Fibroblast of the aortic adventitia (primary cell): ENCODE measurements at places on chromosomes 4 and X.

- DNase-seq, result peak; percentile 80
These were observed 14.9 kb upstream of the NXF3 start for GRCh38 chrX:103107836-103108235.

GRCh38 chr4:69577245-69577644 is 62.2 kb downstream of the UGT2A2 start:
- no peak for DNase-seq

GRCh38 chrX:121036951-121037350 is 10.5 kb upstream of the GLUD2 start:
- no peak for DNase-seq

- no peak for DNase-seq
These were observed 859.2 kb upstream of the PRKX start for GRCh38 chrX:4572691-4573090.

GRCh38 chr4:38674258-38675144 is 10.5 kb downstream of the KLF3 start:
- DNase-seq, result peak; percentile 65

DNA sequence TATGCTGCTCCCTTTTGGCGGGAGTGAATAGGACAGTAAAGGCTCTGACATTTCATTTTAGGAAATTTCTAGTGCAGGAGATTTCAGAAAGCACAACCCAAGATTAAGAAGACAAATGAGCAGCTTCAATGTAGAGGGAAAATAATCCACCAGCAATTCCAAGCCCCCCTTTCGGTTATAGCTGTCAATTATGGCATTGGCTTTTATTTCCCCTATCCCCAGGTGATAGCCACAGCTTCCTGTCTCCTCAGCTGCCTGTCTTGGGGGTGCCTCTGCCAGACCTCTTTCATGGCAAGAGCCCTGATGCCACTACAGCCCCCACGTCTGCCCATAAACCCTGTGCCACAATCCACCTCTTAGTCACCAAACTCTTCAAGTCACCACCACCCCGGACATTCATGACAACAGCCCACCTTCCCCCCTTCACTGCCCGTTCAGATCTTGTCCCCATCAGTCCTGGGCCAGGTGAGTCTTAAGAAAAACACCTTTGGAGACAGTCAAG is 48.4 kb upstream of the CLNK start:
- no peak for DNase-seq

GRCh38 chrX:21509912-21510311 is 135.7 kb downstream of the CNKSR2 start:
- peak; percentile 6 for DNase-seq

DNA sequence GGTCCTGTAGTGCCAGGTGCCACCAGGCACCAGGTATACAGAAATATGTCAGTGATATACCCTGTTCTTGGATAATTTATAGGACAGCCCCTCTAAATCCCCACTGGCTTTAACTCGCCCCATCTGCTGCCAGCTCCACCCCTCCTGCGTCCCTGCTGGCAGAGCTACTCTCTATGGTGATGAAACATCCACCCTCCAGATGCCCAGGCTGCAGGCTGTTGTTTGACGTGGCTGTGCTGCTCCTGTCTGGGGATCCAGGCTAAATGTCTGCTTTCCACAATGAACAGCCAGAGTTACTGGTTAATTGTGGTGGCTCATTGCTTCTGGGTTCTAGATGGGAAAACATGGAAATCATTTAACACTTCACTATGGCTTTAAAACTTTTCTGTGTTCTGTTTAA is 12.9 kb downstream of the NHSL2 start:
- peak; percentile 16 for DNase-seq

- DNase-seq, result peak; percentile 80
These were observed 16.7 kb upstream of the AFAP1 start for GRCh38 chr4:7956270-7956808.

- no peak for DNase-seq
These were observed 68.7 kb upstream of the PGM2 start for GRCh38 chr4:37757761-37758160.
